ENCODE measurements at places on chromosomes 5 and 9.

DNA sequence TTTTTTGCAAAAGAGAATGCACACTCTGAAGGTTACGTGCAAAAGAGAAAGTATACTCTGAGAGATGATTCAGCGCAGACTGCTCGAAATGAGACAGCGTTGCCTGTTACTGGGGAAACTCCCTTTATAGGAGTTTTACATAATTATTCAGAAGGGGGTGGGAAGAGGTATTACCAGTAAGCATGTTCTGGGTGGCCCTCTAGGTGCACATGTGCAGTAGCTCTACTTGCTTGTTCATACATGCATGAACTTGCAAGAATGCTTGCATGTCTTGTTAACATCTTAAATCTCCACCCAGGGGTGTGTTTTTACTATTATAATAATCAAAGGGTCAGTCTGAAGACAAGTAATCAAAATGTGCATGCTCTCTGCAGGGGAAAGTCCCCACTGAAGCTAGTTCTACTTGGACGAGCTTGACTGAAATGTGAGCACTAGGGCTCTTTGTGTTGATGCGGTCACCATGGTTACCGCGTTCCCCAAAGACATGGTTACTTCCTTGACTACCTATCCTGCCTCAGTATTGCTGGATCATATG, 75.5 kb downstream of the SGCD start:
- no peak for DNase-seq

DNA sequence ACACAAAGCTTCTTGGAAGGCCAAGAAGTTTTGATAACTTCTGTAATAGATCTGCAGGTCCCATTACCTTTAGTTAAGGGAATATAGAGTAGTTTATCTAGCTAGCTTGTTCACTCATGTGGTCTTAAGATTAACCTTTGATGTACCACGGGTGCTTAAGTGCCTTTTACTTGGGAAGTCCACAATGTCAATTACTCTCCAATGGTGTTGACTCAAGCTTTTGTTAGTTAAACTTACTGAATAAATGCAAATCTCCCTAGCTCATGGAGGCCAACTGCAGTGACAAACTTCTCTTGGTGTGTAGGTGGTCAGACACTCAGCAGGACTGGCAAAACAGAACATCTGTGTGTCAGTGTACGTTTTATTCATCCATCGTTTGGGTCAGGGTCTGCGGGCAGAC, 501.5 kb downstream of the ELAVL2 start:
- no peak for DNase-seq

- DNase-seq = no peak
These were observed 207.2 kb upstream of the DAB2 start for GRCh38 chr5:39631958-39632357.

DNA sequence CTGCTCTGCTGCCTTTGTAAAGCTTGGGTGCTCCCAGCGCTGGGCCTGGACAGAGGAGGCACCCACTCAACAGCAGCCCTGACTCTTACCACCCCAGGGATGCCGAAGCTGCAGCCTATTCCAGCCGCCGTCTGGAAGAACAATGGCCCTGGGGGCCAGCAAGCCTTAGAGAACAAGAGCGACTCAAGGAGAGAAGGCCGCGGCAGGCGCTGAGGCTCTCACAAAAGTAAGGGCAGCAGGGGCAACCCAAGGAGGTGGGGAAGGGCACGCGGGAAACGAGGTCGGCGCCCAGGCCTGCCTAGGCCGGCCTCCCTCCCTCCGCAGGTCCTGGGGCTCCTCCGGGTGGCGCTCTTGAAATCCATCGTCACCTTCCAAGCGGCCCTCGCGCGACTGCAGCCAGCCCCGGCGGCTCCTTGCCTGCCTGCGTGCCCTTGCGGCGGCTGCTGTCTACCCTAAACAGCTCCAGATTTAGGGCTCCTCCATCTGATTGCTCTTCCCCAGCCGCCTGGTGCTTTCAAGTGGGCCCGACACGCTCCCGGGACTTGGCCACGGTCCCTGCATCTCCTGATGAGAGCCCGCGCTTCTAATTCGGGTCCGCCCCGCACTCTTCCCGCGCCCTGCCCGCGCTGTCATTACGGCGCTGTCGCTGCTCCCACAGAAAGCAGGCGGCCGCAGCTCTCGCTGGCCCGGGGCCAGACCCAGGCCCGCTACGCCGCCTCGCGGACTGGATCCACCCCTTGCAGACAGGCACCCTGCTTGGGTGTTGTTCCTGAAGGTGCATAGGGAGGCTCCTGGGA, 213.3 kb downstream of the SEMA6A start:
- DNase-seq = no peak

- DNase-seq = no peak
These were observed 371.7 kb upstream of the IRX2 start for GRCh38 chr5:3122985-3123762.

DNA sequence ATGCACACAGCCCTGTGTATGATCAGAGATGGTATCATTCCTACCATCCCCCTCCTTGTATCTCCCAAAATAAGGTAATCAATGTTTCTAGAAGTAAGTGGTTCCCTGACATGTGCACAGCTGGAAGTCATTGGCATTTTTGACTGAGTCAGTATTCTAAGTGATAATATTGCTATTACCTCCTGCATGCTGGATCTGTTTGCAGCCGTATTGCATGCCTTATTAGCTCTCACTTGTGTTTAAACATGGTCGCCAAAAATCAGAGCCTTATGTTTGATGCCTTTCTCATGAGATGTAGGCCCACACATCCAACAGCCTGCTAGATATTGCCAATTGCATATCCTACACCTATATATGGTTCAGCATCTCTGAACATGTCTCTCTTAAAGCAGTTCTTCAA, 254.3 kb downstream of the CDH12 start:
- no peak for DNase-seq

GRCh38 chr9:114097613-114098020, 1.5 kb downstream of the KIF12 start:
- no peak for DNase-seq

DNA sequence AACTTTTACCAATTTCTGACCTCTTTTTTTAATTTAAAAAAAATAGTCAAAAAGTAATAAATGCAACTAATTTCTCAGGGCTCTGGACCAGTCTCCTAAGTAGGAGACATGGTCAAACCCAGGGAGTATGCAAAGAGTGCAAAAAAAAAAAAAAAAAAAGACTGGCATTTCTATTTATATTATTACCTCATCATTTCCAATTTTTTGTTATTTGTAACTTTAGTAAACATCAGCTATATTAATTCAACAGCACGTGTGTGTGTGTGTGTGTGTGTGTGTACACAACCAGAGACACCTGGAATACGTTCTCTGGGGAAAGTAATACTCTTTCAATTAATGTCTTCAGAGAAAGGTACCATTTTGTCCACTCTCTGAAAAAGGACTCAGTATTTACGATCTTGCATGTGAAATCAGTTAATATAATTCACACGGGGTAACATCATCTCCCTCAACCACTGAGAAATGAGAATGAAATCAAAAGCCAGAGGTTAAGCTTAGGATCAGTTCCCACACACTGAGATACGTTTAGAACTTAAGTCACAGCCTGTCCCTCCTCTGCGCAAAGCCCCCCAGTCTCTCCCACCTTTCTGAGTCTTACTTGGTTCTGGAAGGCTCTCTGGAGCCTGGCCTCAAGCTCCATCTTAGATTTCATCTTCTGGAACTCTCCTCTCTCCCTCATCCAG, 21.9 kb downstream of the ZNF608 start:
- DNase-seq = no peak

DNA sequence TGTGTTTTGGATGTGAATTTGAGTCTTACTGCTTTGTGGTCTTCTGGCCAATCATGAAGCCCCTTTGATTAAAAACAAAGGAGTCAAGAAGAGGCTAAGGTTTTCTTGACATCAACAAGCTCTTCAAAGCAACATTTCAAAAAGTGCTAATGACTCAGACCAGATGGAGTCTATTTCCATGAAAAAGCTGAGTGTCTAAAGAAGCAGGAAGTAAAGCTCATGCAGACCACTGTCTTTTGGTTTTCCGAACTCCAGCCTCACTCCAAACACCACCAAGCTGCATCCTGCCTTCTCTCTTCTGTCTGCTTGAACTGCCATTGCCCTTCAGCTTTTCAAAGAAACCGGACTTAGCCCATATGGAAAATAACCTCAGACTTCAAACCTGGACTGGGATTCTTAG, 115.2 kb downstream of the PRDM6 start:
- no peak for DNase-seq

Measured in HepG2 (cell line).